ENCODE measurements at places on chromosomes 13 and 19.

- no peak for DNase-seq
Observed at GRCh38 chr13:95181586-95181985, 119.7 kb downstream of the ABCC4 start.

- DNase-seq, result no peak
Observed at GRCh38 chr13:36841391-36841790, 22.4 kb downstream of the RFXAP start.

- no peak for DNase-seq
Observed at GRCh38 chr19:35065574-35065973, 24.1 kb downstream of the HPN start.

DNA sequence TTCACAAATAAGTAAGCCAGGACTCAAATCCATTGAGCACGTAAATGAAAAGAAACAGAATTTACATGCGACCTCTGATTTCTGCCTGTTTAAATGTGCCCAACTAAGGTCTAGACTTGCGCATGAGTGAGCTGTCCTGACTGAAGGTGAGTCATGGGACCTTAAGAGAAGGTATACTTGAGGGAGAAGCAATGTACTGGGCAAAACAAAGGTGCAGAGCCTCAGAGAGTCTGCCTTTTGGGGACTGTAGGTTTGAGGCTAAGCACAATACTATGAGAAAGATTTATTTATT is 45.8 kb downstream of the UFM1 start:
- no peak for DNase-seq

GRCh38 chr13:27783111-27783510 is 9.2 kb upstream of the GSX1 start:
- no peak for DNase-seq

DNA sequence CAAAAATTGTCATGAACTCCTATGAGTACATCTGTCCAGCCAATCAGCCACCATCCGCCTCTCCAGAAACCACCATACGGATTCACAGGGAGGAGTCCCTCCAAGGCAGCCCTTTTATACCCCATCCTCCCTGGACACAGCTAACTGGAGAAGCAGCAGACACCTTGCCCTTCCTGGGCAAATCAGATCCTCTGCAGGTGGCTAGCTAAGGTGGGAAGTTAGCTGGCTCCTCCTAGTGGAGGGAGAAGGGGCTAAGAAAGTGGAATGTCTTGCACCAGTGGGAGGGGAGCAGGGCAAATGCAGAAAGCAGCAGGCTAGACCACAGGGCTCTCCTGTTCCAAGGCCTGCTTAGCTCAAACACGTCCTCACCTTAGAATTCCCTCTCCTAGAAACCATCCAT is 46.2 kb upstream of the UQCRFS1 start:
- no peak for DNase-seq

DNA sequence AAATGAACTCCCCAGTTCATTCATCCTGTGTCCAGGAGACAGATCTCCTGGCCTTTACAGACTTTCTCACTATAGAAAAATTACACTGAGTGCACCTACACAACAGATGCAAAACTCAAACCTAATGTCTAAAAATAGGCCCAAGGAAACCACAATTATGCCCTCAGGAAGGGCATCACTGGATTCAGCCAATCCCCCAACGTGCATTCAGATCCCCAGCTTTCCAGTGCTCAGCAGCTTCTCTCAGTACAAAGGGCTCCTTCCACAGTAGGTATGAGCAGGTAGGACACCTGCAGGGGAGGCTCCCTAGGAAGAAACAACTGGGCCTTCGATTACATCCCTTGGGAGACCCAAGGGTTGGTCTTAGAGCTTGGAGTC is 2.1 kb downstream of the ZNF709 start:
- no peak for DNase-seq

DNA sequence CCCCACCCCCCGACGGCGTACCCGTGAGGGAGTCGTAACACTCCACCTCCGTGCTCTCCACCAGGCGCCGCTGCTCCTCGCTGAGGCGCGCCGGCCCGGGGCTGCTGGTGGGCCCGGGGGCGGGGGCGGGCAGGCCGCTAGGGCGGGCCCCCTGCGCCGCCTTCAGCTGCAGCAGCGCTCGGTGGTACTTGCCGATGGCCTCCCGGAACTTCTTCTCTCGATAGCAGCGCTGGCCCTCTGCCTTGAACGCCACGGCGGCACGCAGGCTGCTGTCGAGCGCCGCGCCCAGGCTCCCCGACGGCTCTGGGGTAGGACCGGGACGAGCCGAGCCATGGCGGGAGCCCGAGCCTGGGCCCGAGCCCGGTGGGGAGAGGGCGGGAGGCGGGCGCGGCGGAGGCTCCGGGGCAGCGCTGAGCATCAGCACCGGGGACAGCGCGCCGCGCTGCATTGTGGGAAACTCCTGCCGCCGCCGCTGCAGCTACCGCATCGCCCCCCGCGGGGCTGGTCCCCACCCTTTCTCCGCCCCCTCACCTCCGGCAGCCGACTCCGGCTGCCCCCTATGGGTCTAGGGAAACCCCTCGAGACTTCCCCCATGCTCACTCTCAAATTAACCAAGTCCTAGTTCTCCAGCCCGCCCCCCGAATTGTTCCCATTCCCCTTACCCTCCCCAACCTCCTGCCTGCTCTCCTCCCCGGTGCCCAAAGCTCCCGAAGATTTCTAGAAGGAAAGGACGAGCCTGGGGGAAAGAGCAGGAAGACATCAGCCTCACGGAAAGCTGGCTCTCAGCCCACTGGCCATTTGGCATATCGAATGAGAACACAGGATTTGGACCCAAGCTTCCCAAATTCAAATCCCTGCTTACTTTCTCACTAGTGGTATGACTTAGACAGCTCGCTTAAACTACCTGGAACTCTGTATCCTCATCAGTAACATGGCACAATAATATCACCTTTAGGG is at the start of gene TTC9B:
Gene TTC9B, minus strand, starts transcription at position 451 of the 957 bp plus-strand sequence. Its CDS starts 3 bp downstream, at position 448.
- no peak for DNase-seq

- DNase-seq, result no peak
Observed at GRCh38 chr13:97257800-97258799, 36.0 kb downstream of the MBNL2 start.

- DNase-seq, result no peak
Observed at GRCh38 chr19:37309834-37310575, 60.9 kb upstream of the ZNF527 start.

- DNase-seq, result no peak
Observed at GRCh38 chr13:74709226-74709625, 575.0 kb upstream of the KLF12 start.

DNA sequence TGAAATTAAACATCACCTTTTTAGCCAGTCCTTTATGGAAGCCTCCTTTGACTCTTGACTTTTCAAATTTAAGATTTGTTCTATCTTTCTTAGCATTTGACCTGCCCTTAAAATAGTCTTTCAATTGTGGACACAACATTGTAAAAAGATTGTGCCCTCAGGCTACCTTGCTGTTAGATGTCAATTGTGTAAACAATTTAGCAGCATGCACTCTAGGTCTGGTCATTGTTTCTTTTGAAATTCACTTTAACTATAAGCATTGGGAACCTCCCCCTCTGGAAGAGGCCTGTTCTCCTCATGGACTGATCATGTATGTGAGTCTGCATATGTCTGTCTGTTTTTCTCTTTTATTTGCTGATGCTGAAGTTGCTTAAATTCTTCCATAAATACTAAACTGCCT is 31.5 kb upstream of the PABPC3 start:
- no peak for DNase-seq

DNA sequence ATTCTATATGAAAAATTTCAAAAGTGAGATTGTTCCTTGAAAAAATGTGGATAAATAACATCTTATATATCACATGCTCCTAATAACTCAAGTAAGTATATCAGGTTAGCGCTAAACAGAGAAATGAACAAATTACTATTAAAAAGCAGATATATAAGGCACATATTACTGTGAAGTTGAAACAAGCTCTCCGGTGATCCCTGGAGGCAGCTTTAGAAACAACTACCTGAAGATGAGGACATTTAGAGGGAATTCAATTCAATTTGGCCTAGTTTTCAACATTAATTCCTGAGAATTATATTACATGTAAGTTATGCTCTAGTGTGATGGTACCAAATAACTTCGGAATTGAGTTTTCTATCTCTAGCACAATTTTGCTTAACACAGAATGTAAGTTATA is 1373.6 kb upstream of the SPRY2 start:
- no peak for DNase-seq

- DNase-seq, result no peak
Observed at GRCh38 chr13:24922387-24922744, 158.4 kb downstream of the RNF17 start.

GRCh38 chr13:85654227-85654626 is 145.0 kb downstream of the SLITRK6 start:
- DNase-seq, result no peak

DNA sequence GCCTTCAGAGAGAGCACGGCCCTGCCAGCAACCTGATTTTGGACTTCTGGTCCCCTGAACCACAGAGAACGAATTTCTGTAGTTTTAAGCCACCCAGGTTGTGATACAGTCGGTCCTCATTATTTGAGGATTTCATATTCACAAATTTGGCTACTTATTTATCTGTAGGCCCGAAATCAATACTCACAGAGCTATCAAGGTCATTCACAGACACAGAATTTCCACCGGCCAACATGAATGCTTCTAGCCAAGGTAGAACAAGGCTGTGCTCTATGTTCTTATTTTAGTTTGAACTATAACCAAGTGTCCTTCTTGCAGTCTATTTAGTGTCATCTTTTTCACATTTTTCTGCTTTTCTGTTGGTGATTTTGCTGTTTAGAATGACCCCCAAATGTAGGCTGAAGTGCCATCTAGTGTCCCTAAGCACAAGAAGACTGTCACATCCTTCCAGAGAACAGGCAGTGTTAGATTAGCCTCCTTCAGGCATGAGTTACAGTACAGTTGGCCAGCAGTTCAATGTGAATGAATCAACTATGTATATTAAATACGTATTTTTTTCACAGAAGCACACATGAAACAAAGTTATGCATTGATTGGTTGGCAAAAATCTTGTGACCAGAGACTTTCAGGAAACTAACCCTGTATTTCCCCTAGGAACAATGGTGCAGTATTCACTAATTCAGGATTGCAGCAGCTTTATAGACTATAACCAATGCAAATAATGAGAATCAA is 63.5 kb downstream of the C13orf42 start:
- DNase-seq, result no peak

DNA sequence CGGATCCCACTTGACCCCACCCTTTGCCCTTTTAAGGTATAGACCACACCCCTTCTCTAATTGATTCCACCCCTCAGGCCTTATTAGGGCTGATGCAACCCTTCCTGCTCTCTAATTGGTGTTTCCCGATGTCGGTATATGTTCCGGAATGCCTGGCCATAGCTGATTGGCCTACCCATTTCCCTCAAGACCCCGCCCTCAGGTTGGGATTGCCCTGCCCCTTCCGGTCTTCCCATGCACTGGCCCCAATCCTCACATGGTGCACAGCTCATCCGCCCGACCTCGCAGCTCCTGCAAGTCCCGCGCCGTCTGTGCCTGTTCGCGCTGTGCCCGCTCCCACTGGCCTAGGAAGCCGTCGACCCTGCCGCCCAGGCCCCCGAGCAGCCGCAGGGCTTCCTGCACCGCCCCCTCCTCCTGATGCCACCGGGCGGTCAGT is 18.1 kb downstream of the TSKS start:
- DNase-seq, result no peak

Data from D721Med (cell line).